Hepatocyte (in vitro differentiated cells): ENCODE measurements at places on chromosomes 11 and 22. TPM values are rescaled to one million over a fixed set of nuclear protein-coding genes. Genes with fewer than 3 reads are reported as not detected.

Gene LGR4
- 108 and 115 TPM in 2 replicates for total RNA-seq

Gene PATE2
- not detected in 2 replicates for total RNA-seq

Gene HEPHL1
- total RNA-seq, result 0.07 TPM in 1 of 2 replicates, not detected in the other

Gene FGF3
- total RNA-seq, result not detected in 2 replicates

GRCh38 chr11:76119779-76120178 lies 86.5 kb downstream of the WNT11 start:
- no peak for DNase-seq
